AG04450 (cell line): ENCODE measurements at places on chromosomes 16 and 17. TPM values are rescaled to one million over a fixed set of nuclear protein-coding genes. Genes with fewer than 3 reads are reported as not detected.

GRCh38 chr17:57670769-57671569, 74.1 kb downstream of the CCDC182 start:
- DNase-seq = no peak

DNA sequence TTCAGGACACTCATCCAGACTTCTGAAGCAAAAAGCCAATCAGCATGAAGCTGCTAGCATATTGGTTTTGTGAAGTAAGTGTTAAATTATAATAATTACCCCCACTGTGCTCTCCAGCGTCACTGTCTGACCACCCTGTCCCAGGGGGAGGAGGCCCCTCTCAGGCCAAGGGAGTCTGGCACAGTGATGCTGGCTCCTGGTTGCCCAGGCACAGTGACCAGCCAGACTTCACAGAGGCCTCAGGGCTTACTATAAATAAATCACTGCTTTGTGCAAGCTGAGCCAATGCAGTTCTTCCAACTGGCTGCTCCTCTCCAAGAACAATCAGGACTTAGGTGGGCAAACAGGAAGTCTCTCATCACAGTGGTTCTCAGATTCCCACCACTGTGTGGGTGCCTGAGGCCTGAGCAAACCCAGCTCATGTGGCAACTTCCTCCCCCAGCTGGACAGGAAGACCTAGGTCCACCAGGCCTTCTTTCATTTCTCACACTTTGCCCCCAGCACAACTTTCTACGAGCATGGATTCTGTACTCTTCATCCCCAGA, 1.7 kb upstream of the DBNDD1 start:
- peak; percentile 15 for DNase-seq

DNA sequence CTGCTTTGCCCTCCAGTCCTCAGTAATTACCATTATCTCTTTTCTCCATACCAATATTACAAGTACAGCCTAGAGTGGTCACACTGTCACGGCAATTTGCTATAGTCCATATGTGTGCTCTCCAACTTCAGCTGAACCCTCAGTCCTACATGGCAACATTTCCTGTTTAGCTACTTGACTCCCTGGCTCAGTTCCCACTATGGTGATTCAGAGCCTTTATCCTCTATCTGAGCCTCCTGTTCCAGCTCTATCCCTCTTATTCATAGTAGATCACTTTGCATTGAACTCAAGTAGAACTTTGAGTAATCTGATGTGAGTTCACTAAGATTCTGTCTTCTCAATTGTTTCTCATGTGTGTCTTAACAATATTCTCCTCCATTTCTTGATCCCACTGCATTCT, 43.7 kb upstream of the GOSR1 start:
- DNase-seq = peak; percentile 77

- DNase-seq = no peak
Observed at GRCh38 chr17:64780096-64781013, 118.2 kb upstream of the SMURF2 start.

- DNase-seq = no peak
Observed at GRCh38 chr17:75680431-75680830, 13.3 kb downstream of the SAP30BP start.

DNA sequence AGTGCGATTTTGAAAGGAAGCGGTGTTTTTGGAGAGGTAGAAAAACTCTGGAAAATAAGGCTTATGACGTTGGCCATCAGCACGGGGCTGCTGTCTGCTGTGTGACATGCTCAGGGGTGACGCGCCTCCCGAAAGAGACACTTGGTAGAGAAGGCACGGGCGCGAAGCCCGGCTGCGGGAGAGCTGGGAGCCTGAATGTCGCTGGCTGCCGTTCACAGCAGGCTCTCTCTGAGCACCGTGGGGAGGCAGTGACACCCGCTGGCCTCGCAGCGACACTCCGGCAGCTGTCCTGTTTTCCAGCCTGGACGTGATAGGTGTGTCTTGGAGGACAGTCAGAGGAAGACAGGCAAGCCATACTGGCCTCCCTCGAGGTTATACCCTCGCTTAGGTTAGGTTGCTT, 759.1 kb upstream of the RBFOX1 start:
- DNase-seq = no peak

DNA sequence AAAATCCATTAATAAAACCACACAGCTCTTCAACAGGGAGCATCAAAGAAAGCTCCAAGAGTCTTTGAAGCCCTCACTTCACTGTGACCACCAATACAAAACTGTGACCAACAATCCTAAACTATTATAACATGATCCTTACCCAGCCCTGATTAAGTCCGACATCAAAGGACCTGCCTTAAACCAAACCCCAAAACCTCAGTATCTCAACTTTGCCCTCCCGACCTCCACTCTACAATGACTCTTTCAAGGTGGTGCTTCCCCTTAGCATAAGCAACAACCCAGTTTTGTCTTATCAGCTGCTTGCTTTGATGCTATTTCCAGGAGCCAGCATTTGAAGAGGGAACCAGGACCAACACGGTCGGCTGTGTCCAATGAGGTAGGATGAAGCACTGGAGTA, 8.5 kb upstream of the PRSS22 start:
- DNase-seq = no peak

- DNase-seq = peak; percentile 39
Observed at GRCh38 chr17:64028874-64029464, 8.5 kb upstream of the ICAM2 start.

GRCh38 chr17:75269844-75270217, 1.2 kb downstream of the MIF4GD start:
- DNase-seq = no peak

DNA sequence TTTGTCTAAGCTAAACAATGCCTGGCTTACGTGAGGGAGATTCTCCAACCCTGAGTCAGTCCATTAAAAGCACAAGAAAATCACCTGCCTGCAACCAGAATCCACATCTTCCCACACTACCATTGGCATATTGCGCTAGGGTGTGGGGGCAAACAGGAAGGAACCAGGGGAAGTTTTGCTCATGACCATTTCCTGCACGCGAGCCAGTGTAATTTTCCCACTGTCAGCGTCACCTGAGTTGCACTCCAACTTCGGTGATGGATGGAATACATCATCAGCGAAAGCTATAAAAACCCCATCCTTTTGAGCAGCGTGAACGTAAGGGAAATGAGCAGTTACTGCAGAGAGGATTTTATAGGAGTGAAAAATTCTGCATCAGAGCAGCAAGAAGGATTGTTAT, 167.9 kb upstream of the NOL11 start:
- DNase-seq = no peak

DNA sequence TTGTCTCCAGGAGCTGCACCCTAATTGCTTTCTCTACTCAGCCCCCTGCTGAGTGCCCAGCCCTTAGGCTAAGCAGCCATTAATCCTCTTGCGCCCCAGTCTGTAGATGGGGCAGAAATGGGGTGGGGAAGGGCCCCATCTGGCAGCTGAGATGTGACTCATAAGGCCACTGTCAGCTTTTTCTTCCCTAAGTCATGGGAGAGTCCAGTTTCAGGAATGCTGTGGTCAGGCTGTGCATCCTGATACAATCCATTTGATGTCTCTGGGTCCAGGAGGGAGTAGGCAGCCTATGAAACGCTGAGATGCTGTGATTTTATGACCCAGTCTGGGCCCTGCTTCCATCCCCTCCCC, 12.3 kb downstream of the PLXDC1 start:
- DNase-seq = peak; percentile 68

- DNase-seq = no peak
Observed at GRCh38 chr16:88919936-88920335, 53.5 kb upstream of the PABPN1L start.

DNA sequence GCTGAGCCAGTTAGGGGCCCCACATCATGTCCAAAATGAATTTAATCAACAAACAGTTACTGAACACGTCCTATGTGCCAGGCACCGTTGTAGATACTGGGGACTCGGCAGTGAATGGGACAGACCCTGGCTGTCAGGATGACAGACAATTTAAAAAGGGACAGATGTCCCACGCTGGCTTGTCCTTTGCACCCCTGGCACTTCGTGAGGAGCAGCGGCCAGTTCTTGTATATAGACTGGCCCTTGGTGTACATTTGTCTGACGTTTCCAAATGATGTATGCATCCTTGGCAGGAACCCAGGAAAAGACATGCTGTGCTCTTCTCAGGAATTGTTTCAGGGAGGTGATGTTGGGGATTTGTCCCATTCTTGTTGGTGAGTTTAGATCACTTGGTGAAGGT, 21.1 kb downstream of the IL4R start:
- DNase-seq = peak; percentile 27

DNA sequence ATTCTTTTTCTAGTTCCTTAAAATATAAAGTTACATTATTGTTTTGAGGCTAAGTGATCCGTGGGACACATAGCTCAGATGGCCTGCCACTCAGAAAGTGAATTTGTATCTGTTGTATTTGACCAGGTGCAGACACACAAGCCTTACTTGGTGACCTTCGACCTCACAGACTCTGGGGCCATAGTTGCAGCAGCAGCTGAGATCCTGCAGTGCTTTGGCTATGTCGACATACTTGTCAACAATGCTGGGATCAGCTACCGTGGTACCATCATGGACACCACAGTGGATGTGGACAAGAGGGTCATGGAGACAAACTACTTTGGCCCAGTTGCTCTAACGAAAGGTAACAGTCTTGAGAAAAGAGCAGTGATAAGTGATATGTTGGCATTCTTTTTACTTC, 30.5 kb downstream of the TMEM11 start:
- DNase-seq = no peak

GRCh38 chr17:9181640-9182039, 160.3 kb downstream of the NTN1 start:
- DNase-seq = no peak

DNA sequence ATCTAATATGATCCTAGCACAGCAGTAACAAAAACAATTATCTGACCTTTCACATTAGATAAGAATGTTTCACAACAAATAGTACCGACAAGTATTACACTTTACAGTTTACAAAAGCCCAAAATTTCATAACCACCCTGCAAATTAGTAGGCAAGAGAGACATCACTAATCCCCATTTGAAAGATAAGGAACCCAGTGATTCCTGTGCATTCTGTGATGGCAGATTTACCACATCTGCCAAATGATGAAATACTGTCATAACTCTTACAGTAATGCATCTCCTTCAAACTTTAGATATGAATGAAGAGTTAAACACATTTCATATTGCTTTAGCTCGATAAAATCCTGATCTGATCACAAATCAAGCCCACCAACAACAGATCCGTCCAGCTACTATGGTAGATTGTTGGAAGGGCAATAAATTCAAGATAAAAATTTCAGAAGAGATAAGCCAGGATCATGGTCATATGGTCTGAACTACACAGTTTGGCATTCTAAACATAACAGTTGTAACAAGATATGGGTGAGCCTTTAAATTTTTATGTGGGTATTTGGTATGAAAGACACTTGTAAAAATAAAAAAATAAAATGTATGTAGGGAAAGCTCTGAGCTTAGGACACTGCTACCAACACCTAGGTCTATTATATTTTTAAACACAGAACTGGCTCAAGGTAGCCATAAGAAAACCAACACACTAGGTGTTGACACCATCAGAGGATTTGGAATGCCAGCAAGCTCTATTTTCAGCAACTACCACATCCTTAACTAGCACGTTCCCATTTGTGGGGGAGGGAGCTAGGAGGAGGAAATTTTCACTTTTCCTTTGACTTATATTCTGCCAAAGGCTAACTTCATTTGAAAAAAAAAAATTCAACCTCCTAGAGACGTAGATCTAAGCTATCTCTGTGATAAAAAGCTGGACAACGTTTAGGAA, 9.3 kb downstream of the YWHAE start:
- DNase-seq = no peak

GRCh38 chr17:40846515-40847144, 20.4 kb downstream of the KRT12 start:
- DNase-seq = no peak

DNA sequence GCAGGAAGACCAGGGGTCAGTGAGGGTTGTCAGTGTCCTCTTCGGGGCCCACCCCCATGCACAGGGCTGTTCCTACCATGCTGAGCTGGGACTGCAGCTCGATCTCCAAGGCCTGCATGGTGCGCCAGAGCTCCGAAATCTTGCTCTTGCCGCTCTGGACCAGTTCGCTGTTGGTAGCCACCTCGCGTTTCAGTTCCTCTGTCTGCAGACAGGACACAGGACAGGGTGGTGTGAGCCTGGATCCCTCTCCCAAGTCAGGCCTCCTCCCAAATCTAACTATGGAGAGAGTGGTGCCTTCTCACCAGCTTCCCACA, 90.9 kb downstream of the GOSR1 start:
- no peak for DNase-seq

DNA sequence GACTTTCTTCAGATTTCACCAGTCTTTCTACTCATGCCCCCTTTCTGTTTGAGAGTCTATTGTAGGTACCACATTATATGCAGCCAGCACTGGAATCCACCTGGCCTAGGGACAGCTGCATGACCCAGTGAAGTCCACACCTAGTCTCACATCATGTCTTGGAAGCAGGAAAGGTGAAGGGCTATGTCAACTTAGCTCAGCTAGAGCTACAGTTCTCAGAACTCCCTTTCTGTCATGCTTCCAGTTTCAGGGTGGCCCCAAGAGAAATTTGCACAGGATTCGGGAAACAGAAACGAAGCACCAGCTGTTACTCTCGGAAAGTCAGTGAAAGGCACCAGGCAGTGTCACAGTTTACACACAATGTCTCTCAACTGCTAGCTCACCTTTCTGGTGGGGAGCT, 51.6 kb upstream of the NLRP1 start:
- no peak for DNase-seq

- DNase-seq = no peak
Observed at GRCh38 chr16:52128361-52128760, 418.6 kb downstream of the TOX3 start.

DNA sequence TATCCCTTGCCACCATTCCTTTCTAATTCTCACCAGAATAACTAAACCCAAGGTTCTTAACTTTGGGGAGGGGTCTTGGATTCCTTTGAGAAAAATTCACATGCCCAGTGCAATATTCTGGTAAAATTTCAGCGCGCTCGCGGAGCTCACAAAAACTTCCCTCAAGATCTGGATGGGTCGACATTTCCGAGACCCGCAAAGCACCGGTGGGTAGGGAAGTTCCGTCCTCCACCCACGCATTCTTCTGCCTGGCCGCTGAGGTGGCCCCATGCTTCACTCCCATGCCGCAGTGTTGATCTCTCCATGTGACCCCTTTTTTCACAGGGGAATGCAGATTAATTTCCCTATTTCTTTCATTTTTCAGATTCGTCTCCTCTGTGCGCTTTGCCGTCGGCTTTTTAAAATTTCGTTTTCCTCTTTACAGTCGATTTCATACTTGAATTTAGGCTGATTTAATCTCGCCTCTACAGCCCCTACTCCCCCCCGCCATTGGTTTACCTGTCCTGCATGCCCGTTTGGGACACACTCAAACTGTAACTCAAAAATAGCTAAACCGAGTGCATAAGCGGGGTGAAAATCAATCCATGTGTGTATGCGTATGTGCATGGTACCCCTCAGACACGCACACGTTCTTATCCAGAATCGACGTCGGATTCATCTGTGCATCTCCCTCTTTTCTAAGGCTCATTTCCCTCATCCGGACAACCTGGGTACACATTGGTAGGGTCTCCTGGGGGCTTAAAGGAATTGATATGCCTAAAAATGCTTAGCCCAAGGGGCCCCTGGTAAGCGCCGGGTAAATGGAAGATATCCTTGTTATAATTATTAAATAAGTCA, 1.4 kb upstream of the SP6 start:
- no peak for DNase-seq

- DNase-seq = peak; percentile 72
Observed at GRCh38 chr17:3828151-3828851, 17.7 kb downstream of the NCBP3 start.

The C17orf50 gene
- polyA plus RNA-seq = not detected in 2 replicates

The HNF1B gene
- not detected in 2 replicates for polyA plus RNA-seq

The CACNA1G gene
- polyA plus RNA-seq = 0.05 TPM in 1 of 2 replicates, not detected in the other

The PIPOX gene
- 0.74 and 0.79 TPM in 2 replicates for polyA plus RNA-seq

The TMEM220 gene
- polyA plus RNA-seq = 5.2 and 6.1 TPM in 2 replicates

The JPH3 gene
- polyA plus RNA-seq = 0.02 TPM in 1 of 2 replicates, not detected in the other

The RPL26 gene
- 3,841 and 4,830 TPM in 2 replicates for polyA plus RNA-seq
